ENCODE measurements at places on chromosomes 6 and 20. TPM values are rescaled to one million over a fixed set of nuclear protein-coding genes. Genes with fewer than 3 reads are reported as not detected.
A peak's percentile ranks its signal among the peaks of the same experiment; 100 is the strongest.

The COL9A3 gene
- total RNA-seq: 10.0 TPM

The GINS1 gene
- not detected for total RNA-seq

The ABHD12 gene
- total RNA-seq: 79.3 TPM

The CSNK2B gene
- total RNA-seq: 215 TPM

- DNase-seq: peak; percentile 66
Observed at GRCh38 chr6:36716476-36717093, 19.0 kb downstream of the RAB44 start.

DNA sequence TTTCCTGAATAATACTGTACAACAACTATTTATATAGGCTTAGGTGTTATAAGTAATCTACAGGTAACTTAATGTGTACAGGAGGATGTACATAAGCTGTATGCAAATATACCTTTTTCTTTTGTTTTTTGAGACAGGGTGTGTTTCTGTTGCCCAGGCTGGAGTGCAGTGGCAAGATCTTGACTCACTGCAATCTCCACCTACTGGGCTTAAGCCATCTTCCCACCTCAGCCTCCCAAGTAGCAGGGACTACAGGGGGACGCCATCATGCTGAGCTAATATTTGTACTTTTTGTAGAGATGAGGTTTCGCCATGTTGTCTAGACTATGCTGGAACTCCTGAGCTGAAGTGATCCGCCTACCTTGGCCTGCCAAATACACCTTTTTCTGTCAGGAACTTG, 191.7 kb upstream of the ZNF217 start:
- DNase-seq: no peak

- no peak for DNase-seq
Observed at GRCh38 chr6:91744566-91744965, 1157.7 kb upstream of the MAP3K7 start.

- no peak for DNase-seq
Observed at GRCh38 chr6:122400121-122400450, 634 bp downstream of the HSF2 start.

- DNase-seq: no peak
Observed at GRCh38 chr6:98828211-98828788, 6.1 kb upstream of the POU3F2 start.

DNA sequence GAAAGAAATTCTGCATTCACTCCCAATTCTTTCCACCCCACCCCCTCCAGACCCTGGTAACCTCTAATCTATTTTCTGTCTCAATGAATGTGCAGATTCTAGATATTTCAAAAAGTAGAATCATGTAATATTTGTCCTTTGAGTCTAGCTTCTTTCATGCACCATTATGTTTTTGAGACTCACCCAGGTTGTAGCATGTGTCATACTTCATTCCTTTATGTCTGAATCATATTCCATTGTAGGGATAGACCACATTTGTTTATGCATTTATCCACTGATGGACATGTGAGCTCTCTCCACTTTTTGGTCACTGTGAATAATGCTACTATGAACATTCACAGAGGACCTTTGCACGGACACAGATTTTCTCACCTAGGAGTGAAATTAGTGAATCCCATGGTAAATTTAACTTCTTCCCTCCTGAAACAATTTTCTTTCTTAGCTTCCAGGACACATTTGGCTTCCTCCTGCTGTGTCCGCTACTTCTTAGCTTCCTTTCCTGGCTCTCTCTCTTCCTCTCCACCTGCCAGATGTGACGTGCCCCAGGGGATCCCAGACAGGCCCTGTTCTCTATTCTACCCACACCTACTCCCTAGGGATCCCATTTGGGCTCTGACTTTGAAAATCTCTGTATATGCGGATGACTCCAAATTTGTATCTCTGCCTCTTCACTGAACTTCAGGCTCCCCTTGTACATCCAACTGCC, 24.1 kb upstream of the ARFGEF2 start:
- no peak for DNase-seq

- DNase-seq: no peak
Observed at GRCh38 chr20:57008217-57008616, 258.2 kb downstream of the BMP7 start.

GRCh38 chr6:127186889-127187288, 68.4 kb downstream of the RSPO3 start:
- DNase-seq: peak; percentile 53

GRCh38 chr20:44516491-44516890, 5.4 kb downstream of the SERINC3 start:
- DNase-seq: no peak

GRCh38 chr20:59613861-59614260, 9.5 kb downstream of the PHACTR3 start:
- no peak for DNase-seq

DNA sequence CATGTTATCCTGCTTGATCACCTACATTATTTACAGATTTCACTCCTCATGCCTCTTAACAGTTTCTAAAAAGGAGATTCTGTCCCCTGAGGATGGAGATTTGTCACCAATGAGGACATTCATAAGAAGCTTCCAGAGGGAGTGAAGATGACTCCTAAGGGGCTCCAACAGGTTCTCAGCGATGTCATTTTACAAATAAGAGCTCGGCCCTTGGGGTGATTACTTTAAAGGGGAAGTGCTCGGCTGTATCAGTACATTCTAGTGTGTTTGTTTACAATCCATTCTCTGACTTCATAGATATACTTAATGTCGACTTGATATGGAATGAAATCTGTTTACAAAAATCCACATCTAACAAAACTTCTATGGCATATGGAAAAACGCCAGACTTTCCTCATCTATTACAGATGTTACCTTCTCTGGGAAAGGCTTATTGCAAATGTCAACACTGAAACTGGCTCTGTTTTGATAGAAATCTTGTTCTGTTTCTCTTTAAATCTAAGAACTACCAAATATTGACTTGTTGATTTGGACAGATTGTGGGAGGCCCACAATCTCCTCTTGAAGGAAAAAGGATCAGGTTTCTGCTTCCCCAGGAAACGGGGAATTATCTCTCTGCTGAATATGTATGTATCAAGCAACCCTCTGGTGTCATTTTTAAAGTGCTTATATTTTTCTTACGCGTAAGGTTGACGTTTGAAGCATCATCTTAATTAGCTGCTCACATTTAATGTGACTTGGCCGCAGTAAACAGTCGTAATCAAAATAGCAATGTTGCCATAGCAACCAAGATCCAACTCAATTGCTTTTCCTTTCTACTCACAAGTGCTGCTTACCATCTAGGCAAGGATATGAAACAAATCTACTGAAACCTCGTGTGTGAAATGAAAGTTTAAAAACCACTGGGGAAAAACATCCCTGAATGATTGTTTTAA, 95.7 kb downstream of the SHLD1 start:
- no peak for DNase-seq

DNA sequence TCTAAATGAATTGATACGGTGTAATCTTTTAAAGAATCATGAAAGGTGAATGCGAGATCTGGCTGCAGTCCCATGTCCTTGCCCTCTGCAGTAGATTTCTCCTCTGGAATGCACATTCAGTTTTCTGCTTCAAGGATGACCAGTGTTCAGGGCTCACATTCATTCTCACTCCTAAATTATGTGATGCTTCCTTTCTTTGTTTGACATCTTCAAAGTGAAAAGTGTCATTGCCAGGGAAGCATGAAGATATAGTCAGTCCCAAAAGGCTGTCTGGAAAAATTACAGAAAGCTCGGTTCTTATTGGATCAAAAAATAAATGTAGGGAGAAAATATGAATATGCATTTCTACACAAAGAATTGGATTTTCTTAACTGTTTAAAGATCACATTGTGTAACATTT, 395.6 kb downstream of the NKAIN2 start:
- no peak for DNase-seq

- DNase-seq: peak; percentile 81
Observed at GRCh38 chr6:122798099-122798641, 9.1 kb downstream of the SMPDL3A start.

- no peak for DNase-seq
Observed at GRCh38 chr20:12829170-12829569, 179.6 kb upstream of the SPTLC3 start.

DNA sequence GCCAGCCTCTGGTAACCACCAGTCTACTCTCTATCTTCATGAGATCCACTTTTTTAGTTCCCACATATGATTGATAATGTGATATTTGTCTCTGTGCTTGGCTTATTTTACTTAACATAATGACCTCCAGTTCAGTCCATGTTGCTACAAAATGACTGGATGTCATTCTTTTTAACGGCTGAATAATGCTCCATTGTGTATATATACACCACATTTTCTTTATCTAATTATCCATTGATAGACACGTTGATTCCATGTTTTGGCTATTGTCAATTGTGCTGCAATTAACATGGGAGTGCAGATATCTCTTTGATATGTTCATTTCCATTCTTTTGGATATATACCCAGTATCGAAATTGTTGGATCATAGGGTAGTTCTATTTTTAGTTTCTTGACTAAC, 89.3 kb downstream of the ATRN start:
- no peak for DNase-seq

GRCh38 chr20:59456342-59457279, 147.7 kb upstream of the PHACTR3 start:
- no peak for DNase-seq

- peak; percentile 7 for DNase-seq
Observed at GRCh38 chr6:22716721-22717120, 147.4 kb downstream of the HDGFL1 start.
